ENCODE measurements at places on chromosomes 1 and 21.

DNA sequence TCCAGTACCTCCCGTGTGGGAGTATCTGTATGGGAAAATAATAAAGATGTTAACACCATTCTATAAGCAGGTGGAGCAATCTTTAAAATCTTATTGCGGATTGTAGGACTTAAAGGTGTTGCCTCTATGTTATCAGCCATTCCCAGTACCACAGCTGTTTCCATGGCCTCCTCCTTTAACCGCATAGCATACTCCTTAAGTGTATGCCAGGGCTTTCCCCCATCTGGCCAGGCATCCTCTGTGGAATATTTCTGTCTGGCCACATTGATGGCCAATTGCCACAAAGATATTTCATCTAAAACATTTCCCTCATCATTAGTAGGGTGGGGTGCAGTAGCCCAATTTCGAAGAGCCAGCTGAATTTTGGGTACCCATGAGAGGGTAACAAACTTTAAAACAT is 7.3 kb upstream of the STUM start:
- DNase-seq, result no peak

- DNase-seq, result no peak
These were observed 23.2 kb downstream of the ERRFI1 start for GRCh38 chr1:8002921-8003320.

DNA sequence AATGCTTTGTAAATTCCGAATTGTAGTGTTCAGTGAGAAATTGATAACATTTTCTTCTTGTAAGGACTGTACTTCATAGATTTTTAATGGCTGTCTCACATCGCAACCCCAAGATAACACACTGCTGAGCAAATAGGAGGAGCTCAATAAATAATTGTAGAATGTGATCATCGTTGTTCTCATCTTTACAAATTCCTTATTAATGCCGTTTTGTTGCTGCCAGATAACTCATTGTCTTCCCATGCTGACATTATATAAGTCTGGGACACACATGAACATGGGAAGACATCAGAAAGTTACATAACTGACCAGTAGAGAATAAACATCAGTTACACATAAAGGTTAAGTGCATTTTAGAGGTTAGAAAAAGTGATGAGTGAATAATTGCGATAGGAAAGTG is 46.4 kb upstream of the TSPAN2 start:
- no peak for DNase-seq

DNA sequence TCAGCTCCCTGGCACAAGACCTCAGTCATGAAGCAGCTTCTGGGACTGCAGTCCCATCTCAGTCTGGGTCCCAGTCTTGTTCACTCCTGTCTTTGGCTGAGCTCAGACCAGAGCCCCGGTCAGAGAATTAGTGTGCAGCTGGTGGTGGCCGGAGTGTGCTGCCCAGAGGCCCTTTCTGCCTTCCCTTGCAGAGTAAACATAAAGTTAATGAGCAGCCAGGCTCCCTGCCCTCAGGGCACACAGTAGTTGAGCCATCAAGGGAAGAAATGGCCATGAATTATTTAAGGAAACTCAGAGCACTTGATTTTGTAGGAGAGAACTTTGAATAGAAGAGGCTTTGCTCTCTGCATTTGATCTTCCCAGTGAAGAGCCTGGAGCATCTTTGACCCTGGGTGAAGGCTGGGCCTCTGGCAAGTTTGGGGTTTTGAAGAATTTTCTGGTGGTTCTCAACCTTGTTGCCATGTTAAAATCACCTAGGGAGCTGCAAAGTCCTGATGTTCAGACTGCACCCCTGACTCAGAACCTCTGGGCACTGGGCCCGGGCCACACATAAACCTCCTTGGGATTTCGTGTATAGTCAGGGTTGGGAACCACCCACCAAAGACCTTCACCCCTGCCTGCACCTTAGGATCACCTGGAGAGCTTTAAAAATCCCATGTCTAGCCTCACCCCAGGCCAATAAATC is 26.4 kb upstream of the SELENON start:
- no peak for DNase-seq

DNA sequence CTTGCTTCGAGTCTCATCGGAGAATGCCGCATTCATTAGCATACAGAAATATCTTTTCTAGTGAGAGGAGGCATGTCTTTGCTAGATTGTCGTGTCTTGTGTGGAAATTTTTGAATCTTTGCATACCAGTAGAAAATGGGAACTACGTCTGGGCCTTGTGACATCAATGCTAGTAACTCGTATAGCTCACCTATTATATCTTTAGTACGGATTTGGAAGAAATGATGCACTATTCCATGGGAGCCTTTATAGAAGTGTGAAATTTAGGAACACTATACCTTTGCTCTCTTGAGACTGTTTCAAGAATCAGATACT is 835 bp downstream of the UHMK1 start:
- no peak for DNase-seq

DNA sequence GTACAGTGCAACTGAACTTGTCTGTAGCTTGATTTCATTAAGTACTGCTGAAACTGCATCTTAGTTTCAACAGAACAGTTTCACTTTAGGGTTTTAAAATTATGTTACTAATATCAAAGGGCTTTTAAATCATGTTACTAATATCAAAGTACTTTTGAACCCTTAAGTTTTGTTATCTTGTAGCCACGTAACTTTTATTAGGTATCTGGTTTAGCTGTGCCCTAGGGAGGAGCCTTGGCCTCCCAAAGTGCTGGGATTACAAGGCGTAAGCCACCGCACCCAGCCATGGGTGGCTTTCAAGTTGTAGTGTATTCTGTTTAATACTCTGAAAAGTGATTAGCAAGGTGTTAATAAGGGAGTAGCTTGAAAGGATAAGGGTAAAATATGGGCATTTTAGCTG is 2.0 kb downstream of the KDM4A start:
- DNase-seq, result no peak

DNA sequence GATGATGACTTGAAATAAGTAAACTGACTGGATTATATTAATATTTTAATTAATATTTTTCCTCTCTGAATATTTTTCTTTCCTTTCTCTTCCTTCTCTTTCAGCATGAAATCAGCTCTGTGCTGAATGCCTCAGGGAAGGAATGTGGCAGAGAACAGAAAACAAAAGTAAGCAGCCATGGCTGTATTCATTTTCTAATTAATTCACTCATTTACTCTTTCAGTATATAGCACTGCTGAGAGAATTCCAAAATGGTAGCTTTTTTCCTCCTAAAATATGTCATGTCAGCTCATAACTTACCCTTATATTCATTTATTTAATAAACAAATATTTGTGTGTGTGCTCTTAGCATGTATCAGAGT is 522.5 kb downstream of the PTPRC start:
- no peak for DNase-seq

- no peak for DNase-seq
These were observed 31.7 kb upstream of the CAMTA1 start for GRCh38 chr1:6753320-6754140.

DNA sequence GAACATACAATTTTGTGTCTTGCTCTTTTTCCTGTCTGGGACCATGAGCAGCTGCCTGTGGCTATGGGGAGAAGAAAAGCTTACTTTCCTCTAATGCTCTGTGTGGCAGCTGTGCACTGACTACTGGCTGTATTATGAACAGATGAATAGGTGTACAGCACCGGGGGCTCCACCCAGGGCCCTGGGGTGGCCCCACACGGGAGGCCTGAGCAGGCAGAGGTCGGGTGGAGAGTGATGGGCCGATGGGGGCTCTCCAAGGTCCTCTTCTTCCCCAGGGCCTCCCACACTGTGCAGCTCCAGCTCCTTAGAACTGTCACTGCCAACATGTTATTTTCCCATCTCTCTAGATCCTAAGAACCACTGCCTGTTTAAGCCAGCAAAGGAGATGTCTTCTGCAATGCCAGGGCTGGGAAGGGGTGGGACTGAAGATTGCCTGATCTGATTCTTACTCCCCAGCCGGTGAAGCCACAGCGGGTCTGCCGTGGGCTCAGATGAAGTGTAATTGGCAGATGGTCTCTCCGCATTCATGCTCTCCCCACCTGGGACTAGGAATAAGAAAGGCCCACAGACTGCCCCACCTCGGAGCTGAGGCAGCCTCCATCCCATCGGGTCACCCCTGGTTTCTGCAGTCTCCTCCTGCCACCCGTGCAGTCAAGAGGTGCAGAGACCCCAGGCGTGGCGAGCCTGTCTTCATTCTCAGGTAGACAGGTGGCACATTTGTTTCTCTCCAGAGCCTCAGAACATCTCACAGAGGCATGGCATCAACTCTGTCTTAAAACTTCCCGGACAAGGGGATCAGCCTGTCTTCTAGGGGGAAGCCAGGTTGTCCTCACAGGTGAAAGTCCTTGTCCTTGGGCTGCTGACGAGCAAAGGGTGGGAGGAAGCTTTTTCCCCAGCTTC is 186.5 kb upstream of the GALNT2 start:
- DNase-seq, result no peak

DNA sequence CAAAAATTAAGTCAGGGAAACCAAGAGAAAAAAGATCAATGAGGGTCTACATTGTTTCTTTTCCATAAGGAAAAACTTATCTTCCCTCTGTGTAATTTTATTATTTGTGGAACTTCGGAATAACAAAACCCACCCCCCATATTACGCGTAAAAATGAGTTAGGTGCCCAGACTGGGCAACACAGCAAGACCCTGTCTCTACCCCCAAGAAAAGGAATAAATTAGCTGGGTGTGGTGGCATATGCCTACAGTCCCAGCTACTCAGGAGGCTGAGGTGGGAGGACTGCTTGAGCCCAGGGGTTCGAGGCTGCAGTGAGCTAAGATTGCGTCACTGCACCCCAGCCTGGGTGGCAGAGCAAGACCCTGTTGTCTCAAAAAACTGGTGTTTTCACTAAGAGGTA is 20.4 kb downstream of the PSMB4 start:
- DNase-seq, result no peak

- DNase-seq, result no peak
These were observed 15.0 kb downstream of the PCAT6 start for GRCh38 chr1:202825748-202826147.

GRCh38 chr1:86951430-86951829 is 37.0 kb downstream of the HS2ST1 start:
- no peak for DNase-seq

- DNase-seq, result no peak
These were observed 32.0 kb downstream of the INPP5B start for GRCh38 chr1:37914719-37915475.

DNA sequence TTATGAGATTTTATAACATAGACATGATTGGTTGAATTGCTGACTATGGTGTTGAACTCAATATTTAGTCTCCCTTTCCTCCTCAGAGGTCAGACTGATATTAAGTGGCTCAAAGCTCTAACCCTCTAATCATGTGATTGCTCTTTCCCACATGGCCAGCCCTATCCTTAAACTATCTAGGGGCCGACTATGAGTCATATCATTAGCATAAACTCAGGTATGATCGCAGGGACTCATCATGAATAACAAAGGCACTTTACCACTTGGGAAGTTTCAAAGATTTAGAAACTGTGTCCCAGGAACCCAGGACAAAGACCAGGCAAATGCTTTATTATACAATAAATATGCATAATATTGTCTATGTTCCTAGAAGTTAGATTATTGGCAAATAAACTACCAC is 894.6 kb upstream of the NEGR1 start:
- no peak for DNase-seq

DNA sequence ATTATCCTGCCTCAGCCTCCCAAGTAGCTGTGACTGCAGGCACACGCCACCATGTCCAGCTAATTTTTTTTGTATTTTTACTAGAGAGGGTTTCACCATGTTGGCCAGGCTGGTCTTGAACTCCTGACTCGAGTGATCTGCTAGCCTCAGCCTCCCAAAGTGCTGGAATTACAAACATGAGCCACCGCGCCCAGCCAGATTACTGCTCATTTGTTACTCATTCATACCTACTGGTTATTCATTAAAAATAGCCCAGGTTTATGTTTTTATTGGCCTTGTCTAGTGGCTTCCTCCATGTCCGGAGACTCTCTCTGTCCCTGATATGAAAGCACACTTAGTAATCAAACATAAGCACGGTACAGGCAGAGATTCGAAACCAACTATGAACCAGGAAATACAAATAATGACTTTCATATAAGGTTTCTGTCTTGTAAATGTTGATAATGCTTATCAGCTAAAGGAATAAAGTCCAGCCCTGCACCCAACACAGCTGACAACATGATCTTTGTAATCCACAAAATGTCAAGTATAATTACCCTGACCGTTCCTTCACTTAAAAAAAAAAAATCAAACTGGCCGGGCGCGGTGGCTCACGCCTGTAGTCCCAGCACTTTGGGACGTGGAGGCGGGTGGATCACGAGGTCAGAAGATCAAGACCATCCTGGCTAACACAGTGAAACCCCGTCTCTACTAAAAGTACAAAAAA is 50.4 kb upstream of the CXADR start:
- no peak for DNase-seq

DNA sequence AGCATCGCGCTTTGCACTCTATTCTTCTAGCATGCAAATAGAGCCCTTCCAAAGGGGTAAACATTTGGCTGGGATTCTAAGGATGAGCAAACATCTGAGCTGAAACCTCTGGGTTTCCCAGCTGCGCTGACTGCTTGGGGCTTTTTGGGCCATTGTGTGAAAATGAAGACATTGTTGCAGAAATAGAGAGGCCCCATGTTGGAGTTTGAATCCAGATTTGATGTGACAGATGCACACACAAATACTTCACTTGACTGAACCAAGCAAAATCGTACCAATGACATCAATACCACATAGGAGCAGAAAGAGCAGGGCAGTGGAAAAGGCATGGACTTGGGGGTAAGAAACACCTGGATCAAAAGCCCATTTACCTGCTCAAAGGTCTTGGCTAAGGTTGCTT is 144.6 kb upstream of the HMGB4 start:
- DNase-seq, result no peak

- no peak for DNase-seq
These were observed 37.9 kb upstream of the BMP8B start for GRCh38 chr1:39826583-39826982.

All from activated CD4-positive, alpha-beta T cell treated with anti-CD3 and anti-CD28 coated beads for 24 hours (primary cell).